NCI-H524 treated with DMSO at 0.1 percent for 48 hours (cell line): ENCODE measurements at places on chromosomes 2 and 18.
A peak's percentile ranks its signal among the peaks of the same experiment; 100 is the strongest.

DNA sequence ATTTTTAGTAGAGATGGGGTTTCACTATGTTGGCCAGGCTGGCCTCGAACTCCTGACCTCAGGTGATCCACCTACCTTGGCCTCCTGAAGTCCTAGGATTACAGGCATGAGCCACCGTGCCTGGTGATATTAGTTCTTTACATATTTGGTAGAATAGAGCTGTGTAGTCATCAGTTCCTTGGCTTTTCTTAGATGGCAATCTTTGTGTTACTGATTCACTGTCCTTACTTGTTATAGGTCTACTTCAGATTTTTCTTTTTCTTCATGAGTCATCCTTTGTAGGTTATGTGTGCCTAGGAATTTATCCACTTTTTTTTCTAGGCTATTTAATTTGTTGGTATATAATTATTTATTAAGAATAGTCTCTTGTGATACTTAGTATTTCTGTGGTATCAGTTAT is 30.3 kb upstream of the ZSWIM2 start:
- DNase-seq, result no peak

DNA sequence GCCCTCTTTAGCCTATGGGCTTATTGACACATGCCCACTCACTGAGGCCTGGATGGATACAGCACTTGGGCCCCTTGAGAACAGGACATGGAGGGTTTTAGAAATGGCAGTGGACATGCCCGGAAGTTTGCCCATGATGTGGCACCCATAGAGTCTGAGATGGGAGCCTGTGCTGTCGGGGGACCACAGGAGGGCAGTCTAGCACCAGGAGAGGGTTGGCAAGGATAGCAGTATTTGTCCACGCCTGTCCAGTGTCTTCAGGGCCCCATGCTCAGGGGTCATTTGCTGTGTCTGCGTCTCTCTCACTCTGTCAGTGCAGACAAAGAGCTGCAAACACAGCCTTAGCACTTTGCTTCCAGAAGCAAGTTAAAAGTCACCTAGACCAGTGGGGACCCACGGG is 48.7 kb downstream of the IL1RL2 start:
- DNase-seq, result no peak

DNA sequence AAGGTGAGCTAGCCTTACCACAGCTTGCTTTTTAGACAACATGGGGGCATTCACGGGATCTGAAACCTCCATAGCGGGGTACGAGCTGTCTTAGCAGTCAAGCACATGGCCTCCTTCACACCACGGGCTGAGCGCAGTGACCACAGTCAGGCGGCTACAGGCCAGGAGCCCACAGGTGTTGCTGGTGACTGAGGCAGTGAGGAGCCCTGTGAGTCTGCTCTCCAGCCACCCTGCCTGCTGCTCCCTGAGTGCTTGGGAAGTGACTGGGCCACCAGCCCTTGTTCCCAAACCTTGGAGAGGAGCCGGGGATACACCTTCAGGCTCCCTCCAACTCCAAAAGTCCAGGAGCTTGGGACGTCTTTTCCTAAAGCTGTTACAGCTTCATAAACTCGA is 418.1 kb upstream of the MYT1L start:
- no peak for DNase-seq

DNA sequence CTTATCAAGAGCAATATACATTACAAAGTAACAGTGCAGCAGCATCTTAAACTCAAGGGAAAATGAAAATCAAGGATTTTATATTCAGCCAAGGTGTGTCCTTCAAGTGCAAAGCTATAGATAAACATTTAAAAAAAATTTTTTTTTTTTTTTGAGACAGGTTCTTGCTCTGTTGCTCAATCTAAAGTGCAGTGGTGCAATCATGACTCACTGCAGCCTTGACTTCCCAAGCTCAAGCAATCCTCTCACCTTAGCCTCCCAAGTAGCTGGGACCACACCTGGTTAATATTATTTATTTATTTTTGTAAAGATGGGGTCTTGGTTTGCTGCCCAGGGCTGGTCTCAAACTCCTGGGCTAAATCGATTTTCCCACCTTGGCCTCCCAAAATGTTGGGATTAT is 9.0 kb downstream of the CDKL4 start:
- DNase-seq, result no peak

DNA sequence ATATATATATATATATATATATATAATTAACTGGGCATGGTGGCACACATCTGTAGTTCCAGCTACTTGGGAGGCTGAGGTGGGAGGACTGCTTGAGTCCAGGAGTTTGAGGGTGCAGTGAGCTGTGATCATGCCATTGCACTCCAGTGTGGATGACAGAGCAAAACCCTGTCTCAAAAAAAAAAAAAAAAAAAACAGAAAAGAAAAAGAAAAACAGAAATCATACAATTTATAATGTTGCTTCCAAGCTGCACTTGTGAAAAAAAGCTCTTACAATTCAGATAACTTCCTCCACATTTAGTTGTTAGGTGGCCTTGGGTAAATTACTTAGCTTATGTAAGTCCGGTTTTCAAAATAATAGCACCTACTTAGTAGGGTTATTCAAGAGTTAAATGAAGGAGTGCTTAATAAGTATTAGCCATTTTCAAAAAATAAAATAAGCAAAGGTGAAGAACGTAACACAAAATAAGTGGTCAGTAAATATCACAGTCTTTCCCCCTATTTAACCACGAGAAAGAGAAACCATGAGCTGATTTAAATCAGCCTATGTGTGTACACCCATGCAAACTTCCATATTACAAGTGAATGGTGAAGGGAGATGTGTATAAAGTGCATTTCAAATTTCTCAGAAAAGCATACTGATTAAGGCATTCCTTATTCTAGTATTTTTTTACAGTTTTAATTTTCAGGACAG is 2.3 kb downstream of the WIPF1 start:
- no peak for DNase-seq

GRCh38 chr2:189407281-189408209 is 33.7 kb upstream of the WDR75 start:
- no peak for DNase-seq

GRCh38 chr2:182593394-182593975 is 122.6 kb upstream of the DNAJC10 start:
- DNase-seq, result peak; percentile 56

GRCh38 chr2:45070113-45070652 is 60.9 kb upstream of the SIX2 start:
- DNase-seq, result peak; percentile 97

DNA sequence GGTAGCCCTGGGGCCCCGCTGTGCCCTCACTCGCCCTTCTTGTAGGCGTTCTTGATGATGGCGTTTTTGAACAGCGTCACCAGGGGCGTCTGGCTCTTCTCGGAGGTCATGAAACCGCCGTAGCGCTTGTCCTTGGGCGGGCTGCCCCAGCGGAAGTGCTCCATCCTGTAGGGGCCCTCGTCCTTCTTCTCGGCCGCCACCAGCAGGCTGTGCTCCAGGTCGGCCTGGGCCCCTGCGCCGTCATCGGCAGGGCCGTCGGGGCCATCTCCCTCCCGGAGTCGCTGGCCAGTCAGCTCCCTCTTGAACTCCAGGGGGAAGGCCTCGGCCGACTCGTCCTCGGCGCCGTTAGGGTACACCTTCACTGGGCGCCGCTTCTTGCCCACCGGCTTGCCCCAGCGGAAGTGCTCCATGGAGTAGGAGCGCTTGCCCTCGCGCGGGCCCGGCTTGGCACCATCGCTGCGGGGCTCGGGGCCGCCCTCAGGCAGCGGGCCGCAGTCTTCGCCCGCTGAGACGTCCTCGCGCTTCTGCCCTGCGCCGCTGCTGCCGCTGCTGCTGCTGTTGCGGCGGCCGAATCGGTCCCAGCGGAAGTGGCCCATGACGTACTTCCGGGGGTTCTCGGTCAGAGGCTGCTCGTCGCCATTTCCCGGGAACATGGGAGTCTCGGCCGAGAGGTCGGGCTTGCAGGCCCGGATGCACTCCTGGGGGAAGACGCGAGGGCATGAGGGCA is 7.2 kb downstream of the POMC start:
- DNase-seq, result no peak

GRCh38 chr2:236956641-236957040 is 129.0 kb upstream of the COPS8 start:
- DNase-seq, result no peak

DNA sequence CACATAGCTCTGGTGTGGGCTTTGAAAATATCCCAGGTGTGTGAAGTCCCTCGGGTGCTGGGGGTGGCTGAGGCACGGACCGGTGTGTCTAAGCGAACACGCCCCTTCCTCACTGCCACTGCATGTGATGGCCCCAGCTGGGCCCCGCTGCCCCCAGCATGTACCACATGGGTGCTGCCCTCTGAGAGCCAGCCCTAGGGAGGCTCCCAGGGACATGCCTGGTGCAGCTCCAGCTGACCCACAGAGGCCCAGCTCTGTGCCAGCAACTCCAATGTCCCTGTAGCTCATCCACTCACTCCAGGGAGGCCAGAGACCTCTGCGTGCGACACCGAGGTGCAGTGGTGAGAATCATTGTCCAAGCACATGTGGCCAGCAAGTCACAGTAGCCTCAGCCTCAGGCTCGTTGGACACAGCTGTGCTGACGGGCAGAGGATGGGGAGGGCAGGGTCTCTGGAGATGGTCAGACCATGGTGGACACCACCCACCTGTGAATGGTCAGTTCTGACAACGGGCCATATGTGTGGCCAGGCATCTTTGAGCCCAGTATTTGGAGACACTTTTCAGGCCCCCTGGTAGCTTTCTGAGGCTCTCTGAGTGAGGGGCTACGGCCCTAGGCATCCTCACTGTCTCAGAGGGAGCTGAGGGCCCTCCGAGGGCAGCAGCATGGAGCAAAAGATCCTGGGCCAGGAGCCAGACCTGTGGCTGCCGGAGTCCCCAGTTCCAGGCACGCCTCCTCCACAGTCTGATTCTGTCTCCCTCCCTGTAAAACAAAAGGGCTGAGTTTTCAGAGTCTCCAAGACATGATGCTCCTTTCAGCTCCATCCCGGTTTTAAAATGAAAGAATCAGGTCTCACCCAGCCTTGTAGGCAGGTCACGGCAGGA is 220.7 kb downstream of the NDUFA10 start:
- DNase-seq, result no peak

- DNase-seq, result no peak
These were observed 40.0 kb upstream of the LAPTM4A start for GRCh38 chr2:20091305-20091991.

DNA sequence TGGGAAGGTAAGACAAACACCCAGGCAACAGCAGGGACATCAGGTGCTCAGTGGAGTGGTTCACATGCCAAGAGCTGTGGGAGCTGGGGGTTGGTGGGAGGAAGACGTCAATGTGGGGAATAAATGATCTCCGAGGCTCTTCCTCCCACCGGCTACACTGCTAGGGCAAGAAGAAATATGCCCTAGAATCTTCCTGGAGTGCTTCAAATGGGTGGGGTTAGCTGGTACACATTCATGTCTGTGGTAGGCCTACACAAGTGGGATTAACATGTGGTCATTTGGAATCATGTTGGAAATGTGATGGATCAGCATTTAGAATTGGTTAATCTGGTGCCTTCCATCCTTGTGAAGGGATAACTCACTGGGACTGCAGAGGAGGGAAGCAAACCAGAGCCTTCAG is 12.4 kb upstream of the ZFP36L2 start:
- no peak for DNase-seq

- no peak for DNase-seq
These were observed 19.1 kb downstream of the ZNF24 start for GRCh38 chr18:35324926-35325655.

DNA sequence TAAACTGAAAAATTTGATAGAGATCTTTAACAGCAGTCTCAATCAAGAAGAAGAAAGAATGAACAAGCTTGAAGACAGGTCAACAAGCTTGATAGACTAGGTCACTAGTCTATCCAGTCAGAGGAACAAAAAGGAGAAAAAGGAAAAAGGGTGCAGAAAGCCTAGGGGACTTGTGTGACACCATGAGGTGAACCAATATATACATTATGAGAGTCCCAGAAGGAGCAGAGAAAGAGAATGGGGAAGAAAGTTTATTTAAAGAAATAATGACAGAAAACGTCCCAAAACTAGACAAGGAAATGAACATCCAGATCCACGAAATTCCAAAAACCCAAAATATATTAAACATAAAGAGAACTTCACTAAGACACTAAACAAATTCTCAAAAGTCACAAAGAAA is 84.5 kb downstream of the VAPA start:
- no peak for DNase-seq

DNA sequence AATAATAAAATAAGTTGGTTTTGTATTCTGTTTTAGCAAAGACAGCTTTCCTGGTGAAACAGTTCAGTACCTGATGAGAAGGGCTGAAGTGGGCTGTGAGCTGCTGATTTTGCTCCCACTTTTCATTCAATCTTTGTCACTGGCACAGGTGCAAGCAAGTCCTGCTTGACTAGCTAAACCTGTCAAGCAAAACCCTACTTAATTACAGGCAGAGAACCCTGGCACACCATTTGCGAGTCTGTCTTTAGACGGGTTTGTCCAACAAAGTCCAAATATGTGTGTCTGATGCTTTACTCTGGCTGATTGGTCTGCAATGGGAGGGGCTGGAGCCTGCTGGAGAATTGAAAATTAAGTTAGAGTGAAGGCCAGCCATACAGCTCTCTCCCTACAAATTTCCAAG is 267.2 kb downstream of the EPHA4 start:
- no peak for DNase-seq

DNA sequence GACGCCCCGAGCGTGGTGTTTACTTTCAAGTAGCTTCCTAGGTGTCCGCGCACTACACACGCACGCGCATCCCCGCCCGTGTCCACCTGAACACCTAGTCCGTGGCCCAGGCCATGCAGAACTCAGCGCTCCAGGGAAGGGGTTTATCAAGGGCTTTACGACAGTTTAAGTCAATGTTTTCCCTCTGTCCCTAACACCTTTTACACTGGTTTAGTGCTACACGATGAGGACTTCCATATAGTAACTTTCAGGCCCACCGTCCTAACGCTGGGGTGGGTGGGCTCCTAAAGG is 1.4 kb upstream of the BCL2 start:
- DNase-seq, result no peak

DNA sequence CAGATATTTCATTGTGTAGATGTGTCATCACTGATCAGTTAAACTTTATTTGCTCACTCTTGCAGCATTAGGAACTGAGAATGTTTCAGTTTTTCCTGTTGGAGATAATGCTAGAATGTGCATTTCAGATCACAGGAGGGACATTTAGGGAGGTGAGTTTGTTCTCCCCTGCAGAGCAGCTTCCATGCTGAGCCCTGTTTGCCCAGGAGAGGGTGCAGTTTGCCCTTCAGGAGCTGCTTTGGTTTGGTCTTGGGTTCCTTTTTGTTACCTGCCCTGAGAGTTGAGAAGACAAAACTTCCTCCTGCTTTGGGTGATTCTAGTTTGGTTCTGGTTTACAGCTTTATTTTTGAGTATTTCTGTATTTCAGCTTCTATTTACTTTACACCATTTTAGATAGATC is 49.9 kb downstream of the DGKD start:
- DNase-seq, result no peak

DNA sequence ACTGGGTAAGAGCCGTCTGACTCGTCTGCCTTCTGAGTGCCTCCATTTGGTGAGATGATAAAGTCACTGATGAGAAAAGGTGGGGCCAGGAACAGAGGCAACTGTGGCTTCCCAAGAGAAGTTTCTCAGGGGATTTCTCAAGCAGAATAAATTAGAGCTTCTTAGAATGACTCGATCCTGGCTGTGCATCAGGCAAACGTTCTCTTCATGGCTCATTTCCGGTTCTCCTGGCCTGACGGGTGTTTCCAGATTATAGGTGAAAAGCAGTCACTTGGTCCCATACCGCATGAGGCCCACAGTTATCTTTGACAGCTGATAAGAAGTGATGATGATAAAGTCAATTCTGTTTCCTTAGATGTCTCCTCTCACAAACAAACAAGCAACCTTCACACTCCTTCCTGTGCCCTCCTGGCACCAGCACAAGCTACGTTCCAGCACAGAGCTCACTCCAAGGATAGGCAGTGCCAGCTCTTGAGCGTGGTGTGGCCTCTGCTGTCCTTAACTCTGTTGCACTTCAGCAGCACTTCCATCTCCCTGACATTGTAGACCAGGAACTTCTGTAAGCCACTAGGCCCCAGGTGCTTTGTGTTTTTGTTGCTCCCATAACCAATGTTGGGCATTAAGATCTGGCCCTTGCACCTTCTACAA is 37.8 kb upstream of the KCNF1 start:
- DNase-seq, result no peak
